ENCODE measurements at places on chromosomes 1 and 21. TPM values are rescaled to one million over a fixed set of nuclear protein-coding genes. Genes with fewer than 3 reads are reported as not detected.

Gene RGS7
- total RNA-seq = not detected

Gene OVAAL
- not detected for total RNA-seq

Gene UMODL1
- total RNA-seq = not detected

Gene FCAMR
- not detected for total RNA-seq

Gene GRIK3
- total RNA-seq = not detected

Gene HCRTR1
- not detected for total RNA-seq

Gene FMO3
- not detected for total RNA-seq

Gene KRTAP11-1
- not detected for total RNA-seq

Gene OXCT2
- total RNA-seq = 0.59 TPM

Gene NENF
- total RNA-seq = 31.8 TPM

Gene RAB3B
- total RNA-seq = 0.08 TPM

Gene ANGPTL7
- not detected for total RNA-seq

Gene RNU11
- total RNA-seq = not detected

Gene TCEA3
- total RNA-seq = not detected
